ENCODE measurements at places on chromosomes 5 and 9.

GRCh38 chr5:149054416-149054815 lies 8.4 kb downstream of the SH3TC2 start:
- no peak for DNase-seq

DNA sequence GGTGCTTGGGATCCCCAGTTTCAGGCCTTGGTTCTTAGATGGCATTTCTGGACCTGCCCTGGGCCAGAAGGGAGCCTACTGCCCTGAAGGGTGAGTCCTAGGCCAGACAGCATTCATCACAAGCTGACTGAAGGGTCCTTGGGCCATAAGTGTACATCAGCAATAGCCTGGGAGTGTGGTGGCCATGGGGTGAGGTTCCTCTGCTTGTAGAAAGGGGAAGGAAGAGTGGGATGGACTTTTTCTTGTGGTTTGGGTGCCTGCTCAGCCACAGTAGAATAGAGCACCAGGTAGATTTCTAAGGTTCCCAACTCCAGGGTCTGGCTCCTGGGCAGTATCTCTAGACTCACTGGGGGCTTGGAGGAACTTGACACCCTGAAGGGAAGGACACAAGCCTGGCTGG lies 95.2 kb upstream of the PHF24 start:
- no peak for DNase-seq

GRCh38 chr5:61734001-61734400 lies 401.9 kb downstream of the ZSWIM6 start:
- no peak for DNase-seq

GRCh38 chr5:5271786-5272321 lies 131.7 kb downstream of the ADAMTS16 start:
- DNase-seq: no peak

GRCh38 chr5:97127727-97128126 lies 14.7 kb downstream of the LIX1 start:
- no peak for DNase-seq

DNA sequence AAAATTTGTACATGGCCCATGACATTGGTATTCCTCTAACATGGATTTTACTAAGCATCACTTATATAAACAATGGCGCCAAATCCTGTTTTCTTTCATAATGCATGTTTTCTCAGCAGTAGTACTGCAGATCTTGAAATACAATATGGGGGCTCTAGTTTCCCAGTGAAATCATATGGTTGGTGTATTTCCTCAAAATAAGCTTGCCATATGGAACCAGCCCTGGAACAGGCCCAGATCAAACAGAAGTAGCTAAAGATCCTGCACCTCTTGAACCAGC lies 163.9 kb downstream of the ZNF608 start:
- no peak for DNase-seq

DNA sequence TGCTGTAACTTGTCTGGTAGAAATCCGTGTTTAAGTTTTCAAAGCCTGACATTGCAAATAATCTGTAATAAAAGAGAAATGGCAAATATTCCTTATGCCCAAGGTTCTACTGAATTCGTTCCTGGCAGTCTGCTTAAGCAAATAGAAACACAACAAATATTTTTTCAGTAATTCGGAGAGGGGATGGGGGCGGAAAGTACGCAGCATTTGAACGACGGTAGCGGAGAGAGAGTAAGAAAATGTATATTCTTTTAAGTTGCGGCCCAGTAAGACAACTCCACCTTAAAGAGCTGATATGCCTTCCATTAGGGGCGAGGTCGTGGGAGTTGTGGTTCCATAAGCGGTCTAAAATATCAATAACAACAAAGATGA lies 569 bp downstream of the YIPF5 start:
- no peak for DNase-seq

DNA sequence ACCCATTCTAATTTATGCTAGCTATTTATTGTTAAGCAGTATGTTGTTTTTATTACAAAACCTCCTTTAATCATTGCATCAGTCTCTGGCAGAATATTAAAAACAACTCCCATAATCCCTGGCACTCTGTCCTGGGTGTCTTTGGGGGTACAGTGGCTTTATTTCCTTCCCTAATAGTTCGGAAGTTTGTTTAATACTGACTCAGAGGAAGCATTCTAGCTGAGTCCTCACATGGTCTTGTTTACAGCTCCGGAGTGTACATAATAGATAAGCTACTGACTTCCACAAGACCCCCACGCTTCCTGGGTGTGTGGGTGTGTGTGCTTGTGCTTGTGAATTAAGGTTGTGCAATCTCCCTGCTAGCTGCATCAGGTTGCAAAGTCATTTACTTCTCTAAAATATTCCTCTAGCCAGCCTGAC lies 149.8 kb upstream of the CDKN2B start:
- no peak for DNase-seq

GRCh38 chr5:58504766-58505165 lies 13.5 kb downstream of the GAPT start:
- no peak for DNase-seq

GRCh38 chr5:157106630-157107461 lies 2.0 kb downstream of the HAVCR2 start:
- no peak for DNase-seq

GRCh38 chr5:124236361-124237205 lies 509.9 kb downstream of the ZNF608 start:
- no peak for DNase-seq

- DNase-seq: no peak
These were observed 12.6 kb upstream of the C5orf46 start for GRCh38 chr5:147918899-147919298.

- DNase-seq: no peak
These were observed 111.8 kb downstream of the ACTL7B start for GRCh38 chr9:108743901-108744371.
